Occipital lobe (tissue), 3 donors: ENCODE measurements at places on chromosomes 16 and 17. TPM values are rescaled to one million over a fixed set of nuclear protein-coding genes. Genes with fewer than 3 reads are reported as not detected.

DNA sequence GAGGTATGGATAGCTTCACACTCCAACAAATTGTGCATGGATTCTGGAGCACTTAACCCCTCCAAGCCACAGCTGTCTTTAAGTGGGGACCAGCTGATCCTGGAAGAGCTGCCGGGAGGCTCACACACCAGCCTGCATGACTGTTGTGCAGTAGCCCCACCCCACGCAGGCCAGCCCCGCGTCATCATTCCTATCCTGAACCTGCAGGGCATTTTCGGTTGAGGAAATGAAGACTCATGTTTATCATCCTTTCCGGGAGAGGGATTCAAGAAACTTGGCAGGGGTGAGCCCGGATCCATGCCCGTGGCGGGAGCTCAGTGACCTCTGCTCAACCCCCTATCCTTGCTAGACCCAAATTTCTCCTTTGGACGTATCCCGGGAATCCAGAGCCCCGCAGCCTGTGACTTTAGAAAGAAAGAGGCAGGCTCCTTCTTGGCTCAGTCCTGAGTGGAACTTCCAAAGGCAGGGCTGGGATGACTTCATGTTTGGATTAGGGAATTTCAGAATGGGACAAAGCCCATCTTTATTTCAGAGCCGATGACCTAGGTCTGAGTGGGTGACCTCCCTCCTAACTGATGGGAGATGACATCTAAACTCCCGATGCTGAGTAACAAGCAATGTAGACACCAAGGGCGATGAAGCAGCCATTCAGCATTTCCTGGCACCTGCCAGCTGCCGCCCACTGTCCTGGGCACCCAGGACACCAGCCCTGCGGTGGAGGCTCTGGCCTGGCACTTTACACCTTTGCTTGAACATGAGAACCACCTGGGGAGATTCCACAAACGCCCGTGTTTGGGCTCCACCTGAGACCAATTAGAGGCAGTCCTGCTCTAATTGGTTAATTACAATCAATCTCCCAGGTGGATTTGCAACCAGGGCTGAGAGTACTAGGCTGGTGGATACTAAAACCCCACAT lies 43.3 kb upstream of the CMIP start:
- DNase-seq = no peak

DNA sequence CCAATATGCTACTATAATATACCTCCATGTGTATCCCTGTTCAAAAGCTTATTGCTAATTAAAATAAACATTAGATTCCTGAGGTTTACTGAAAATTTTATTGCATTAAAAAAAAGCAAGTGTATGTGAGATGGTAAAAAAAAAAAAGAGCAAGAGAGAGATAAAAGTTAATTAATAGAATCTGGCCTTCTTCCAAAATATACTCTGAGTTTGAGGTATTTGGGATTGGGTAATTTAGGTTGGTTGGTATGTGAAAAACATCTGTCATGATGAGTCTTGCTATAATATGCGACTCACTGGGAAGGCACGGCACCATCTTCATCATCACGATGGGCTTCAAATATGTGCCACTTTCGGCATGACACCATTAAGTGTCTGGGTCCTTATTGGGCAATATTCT lies 711.1 kb upstream of the SOX9 start:
- DNase-seq = no peak

DNA sequence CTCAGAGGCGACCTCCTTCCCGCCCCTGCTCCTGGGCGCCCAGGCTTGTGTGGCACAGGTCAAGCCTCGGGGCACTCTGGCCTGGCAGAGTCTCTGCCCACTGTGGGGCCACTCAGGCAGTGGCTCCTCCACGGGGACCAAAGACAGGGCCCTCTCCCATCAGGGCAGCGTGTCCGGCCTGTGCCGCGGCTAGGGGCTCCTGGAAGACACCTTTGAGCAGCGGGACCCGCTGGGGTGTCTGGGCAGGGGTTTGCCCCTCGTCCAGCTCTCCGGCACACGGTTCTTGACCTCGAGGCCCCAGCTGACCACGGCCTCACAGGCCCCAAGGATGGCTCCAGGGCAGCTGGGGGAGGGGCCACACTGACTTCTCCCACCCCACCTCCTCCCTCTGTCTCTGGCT lies 24.7 kb upstream of the SSTR5 start:
- no peak for DNase-seq

DNA sequence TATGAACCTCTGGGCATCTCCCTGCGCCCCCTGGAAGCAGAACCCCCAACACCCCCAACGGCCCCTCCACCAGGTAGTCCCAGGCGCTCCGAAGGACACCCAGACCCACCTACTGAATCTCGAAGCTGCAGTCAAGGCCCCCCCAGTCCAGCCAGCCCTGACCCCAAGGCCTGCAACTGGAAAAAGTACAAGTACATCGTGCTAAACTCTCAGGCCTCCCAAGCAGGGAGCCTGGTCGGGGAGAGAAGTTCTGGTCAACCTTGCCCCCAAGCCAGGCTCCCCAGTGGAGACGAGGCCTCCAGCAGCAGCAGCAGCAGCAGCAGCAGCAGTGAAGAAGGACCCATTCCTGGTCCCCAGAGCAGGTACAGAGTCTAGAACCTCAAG lies 1.5 kb downstream of the BCL6B start:
- no peak for DNase-seq

DNA sequence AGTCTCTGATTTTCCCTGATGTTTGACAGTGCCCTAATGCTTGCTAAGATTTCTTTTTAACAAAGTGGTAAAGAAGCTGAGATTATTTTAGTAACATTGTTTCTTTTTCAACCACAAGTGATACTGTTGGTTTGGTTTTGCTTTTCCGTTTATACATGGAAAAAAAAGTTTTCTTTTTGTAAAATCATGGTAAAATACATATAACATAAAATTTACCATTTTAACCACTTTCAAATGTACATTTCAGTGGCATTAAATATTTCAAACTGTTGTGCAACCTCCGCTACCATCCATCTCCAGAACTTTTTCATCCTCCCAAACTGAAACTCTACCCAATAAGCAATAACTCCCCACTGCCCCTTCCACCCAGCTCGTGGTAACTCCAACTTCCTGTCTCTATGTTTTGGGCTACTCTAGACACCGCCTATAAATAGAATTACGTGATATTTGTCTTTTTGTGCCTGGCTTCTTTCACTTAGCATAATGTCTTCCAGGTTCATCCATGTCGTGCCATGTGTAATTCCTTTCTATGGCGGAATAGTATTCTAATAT lies 4.6 kb downstream of the CIITA start:
- no peak for DNase-seq

DNA sequence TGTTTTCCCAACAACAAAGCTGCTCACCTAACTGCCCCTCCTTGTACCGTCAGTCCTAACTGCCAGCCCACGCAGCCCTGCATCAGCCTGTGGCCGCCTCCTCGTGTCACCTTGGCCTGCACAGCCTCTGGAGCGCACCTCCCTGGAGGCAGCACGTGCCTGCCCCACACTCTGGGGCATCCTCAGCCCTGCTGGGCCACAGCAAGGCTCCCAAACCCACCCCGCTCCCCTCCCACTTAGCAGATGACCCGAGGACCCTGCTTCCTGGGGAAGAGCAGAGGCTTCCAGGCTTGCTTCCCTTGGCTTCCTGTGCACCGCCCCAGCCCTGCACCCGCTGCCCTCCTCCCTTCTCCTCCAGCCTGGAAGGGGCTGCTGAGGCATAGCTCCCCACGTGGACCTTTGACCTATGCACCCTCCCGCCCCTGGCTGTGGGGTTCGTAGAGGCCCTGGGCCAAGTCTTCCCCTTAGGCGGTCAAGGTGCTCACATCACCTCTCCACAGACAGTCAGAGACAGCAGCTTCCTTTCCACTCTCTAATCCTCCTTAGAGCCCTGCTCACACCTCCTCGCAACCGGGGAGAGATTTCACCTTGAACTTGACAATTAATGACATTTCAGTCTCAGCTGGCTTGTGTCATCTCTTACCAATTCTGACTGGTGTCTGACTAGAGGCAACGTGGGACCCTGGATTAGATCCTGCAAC lies 115.0 kb downstream of the MGAT5B start:
- no peak for DNase-seq

DNA sequence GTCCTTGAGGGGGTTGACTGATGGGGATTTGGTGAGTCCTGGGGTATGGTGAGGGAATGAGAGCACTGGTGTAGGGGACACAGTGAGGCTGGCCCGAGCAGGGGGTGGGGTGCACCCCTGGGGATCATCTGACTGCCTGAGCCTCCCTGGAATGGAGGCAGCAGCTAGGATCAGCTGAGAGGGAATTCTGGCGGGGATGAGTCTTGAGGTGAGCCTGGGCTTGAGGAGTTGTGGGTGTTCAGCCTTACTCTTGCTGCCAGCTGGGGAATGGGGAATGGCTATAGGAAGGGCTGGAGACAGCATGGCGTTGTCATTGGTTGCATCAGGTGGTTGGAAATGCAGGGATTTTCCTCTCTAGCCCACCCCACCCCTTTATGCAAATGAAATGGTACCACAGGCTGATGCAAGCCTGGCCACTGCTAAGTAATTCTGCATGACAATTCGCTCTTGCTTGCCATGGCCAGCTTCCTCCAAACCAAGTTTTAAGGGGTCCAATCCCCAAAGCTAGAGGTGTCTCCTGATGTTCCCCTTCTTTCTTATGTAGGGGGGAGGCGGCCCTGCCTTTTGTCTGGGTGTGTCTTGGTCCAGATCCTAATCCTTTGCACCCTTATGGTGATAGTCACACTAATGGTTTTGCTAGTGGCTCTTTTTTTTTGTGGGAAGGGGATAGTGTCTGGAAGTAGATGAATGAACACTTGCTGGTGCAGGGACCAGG lies 7.5 kb downstream of the NFE2L1 start:
- no peak for DNase-seq

- peak; percentile 49 for DNase-seq
These were observed 208.3 kb upstream of the SALL1 start for GRCh38 chr16:51359141-51359955.

DNA sequence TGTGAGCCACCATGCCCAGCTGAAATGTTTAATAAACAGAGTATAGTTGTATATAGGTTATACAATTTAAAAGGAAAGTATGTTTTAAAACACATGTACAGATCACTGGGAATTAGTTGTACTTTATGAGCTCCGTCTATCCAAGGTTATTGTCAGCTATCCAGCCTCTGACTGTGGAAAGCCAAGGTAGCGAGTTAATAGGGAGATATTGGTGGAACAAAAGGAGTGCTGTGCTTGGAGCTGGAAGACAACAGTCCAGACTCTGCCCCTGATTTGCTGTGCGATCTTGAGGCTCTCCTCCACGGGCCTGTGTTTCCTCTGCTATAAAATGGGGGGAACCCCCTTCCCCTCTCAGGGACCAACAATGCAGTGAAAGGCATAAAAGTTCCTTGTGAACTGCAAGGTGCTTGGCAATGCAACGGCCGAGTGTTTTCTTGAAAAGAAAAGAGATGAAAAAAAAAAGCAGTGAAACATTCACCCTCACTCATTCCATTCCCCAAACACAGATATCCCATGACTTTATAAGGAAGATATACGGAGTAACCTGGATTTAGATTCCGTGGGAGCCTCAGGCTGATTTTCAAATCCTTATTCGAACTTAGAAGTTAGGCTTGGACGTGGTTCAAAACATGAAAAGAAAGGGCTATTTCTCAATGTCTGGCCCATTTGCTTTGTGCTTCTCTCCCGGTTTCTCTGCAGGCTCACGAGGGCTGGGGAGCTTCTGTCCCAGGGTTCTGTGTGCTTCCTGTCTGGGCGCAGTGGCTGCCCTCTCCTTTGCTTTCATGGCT lies 34.1 kb downstream of the CUEDC1 start:
- DNase-seq = no peak

- DNase-seq = no peak
These were observed 306.8 kb upstream of the CCL2 start for GRCh38 chr17:33948309-33948708.

- no peak for DNase-seq
These were observed 37.1 kb upstream of the MEOX1 start for GRCh38 chr17:43698678-43699437.

DNA sequence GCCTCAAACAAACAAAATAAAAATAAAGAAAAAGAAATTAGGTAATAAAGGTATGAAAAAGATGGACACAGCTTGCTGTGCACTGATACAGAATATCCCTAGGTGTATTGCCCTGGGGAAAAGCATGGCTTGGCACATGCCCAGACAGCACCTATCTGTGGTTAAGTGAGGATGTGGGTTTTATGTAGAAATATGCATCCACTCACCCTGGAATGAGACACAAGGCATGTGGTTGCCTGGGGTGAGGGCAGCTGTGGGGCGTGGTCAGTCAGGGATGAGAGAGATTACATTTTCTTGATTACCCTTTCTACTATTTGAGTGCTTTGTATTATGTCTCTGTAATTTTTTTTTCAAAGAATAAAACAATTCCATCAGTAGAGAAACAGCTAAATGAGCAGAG lies 6.9 kb downstream of the PLLP start:
- no peak for DNase-seq

DNA sequence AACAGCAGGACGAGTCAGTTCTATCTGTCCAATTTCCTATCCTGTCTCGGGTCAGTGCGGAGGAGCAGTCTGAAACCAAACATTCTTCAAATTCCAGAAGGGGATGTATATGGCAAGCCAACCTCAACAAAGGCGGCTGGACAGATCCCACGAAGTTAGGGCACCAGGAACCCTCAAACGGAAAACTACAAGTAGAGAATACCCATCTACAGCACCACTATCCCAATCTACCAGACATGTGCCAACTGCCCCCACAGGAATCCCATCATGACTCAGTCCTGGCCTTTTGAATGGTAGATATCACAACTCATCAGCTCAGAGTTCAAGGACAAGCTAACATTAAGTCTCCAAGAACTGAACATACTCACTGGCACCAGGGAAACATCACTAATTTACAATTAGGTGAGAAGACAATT lies 2.3 kb downstream of the NAT9 start:
- no peak for DNase-seq

DNA sequence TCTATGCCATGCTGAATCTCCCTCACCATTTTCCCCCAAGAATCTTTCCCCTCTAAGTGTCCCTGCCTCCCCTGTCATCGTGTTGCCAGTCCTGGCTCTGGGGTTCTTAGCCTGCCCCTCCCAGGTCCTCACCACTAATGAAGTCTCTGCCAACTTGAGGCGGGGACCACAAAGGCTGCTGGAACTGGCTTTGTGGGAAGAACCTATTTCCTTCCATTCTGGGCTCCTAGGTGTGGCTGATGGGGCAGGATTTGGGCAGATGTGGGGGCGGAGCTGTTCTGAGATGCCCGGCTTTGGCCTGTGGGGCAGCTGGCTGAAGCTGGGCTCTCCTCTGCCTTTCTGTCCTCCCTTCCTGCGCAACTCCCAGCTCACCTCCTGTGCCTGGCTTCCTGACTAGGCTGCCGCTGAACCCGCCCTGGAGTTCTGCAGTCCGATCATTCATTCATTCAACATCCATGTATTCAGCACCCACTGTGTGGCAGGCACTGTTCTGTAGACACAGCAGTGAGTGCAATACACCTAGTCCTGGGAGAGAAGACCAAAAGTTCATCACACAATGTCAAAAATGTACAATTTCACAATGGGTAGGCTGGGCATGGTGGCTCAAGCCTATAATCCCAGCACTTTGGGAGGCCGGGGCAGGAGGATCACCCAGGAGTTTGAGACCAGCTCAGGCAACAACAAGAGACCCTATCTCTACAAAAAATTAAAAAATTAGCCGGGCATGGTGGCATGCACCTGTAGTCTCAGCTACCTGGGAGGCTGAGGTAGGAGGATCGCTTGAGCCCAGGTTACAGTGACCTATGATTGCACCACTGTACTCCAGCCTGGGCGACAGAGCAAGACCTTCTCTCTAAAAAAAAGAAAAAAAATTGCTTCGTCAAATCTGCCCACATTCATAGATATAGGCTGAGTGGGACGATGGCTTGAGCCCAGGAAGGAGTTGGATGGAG lies 1.9 kb upstream of the SNN start:
- DNase-seq = no peak

Gene ADAM11
- 19.0 TPM for total RNA-seq

Gene ARHGDIA
- total RNA-seq = 22.9 TPM

Gene NOG
- total RNA-seq = 3.7 TPM

Gene MYH8
- 2.0 TPM for total RNA-seq
